ENCODE measurements at places on chromosomes 2 and 18.

- DNase-seq: no peak
Observed at GRCh38 chr18:53544917-53545316, 679.6 kb downstream of the MBD2 start.

- DNase-seq: no peak
Observed at GRCh38 chr2:24708537-24709152, 84.5 kb downstream of the PTRHD1 start.

DNA sequence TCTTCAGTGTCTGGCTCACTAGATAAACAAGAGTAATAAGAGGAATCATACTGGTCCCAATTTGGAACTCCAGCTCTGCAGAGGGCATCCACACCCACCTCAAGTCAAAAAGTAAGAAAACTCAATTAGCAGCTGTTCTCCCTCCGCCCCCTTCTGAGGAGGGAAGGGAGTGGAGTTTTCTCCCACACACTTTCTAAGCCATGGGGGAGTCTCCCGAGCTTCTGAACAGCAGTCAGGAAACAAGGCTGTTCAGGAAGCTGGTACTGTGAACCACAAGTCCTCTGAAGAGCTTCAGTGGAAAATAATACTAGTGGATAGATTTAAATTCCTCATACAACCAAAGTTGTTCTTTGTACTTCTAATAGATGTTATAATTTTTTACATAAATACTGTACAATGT is 32.9 kb upstream of the SPTBN1 start:
- no peak for DNase-seq

GRCh38 chr2:229733611-229734245 is 19.4 kb upstream of the DNER start:
- DNase-seq: no peak

GRCh38 chr2:127027715-127028114 is 79.2 kb downstream of the BIN1 start:
- DNase-seq: no peak

- no peak for DNase-seq
Observed at GRCh38 chr18:69808399-69808798, 139.3 kb downstream of the CD226 start.

DNA sequence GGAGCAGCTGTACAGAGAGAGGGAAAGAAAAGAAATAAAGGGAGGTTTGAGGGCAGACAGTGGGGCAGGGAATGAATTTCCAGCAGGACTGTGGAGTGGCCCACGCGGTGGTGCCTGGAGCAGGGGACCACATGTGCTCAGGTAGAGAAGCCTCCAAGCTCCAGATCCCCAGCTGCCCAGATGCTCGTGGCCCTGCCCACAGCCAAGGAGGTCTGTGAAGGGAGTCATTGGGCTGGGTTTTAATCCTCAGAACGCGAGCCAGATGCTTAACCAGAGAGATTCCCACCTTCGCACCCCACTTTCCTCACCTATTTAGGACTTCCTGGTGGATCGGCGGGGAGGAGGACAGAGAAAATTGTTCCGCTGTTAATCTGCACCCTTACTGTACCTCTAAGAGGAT is 369.4 kb downstream of the PARD3B start:
- DNase-seq: no peak

GRCh38 chr18:74582642-74583041 is 15.0 kb upstream of the ZNF407 start:
- DNase-seq: no peak

DNA sequence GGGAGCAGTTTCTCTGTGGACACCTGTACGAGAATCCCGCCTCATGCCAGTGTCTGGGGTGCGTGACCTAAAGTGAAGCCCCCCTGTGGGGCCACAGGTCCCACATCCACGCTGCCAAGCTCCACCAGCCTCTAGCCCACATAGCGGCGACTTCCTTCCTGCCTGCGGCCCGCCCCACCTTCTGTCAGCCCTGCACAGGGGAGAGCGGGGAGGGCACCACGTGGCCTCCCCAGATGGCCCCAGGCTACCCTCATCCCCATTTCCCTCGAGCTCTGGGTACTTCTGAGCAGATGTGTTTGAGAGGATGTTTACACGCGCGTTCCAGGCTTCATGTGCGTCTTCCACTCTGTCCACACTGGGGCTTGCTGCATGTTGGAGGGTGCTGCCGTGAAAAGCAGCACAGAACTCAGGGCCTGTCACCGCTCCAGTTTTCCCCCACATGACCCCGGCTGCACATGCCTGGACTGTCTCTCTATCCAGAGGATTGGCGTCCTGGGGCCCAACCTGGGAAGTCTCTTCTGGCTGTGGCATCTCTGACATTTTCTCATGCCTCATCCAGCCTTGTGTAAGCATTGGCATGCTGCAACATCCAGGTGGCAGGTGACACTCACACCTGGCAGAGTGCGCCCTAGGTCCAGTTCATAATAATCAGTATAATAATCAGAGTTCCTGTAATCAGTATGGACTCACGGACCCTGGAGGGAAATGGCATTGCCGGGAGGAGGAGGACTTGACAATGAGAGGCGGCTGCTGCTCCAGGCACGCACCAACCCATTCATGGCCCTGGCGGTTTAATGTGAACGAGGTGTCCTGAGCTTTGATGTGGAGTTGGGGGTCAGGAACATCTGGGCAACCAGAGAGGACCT is 146.3 kb upstream of the TWIST2 start:
- DNase-seq: peak; percentile 21

GRCh38 chr2:160906878-160907277 is 253.3 kb upstream of the TANK start:
- DNase-seq: no peak

- DNase-seq: no peak
Observed at GRCh38 chr2:148848146-148848545, 26.9 kb upstream of the KIF5C start.

- DNase-seq: no peak
Observed at GRCh38 chr18:58228176-58228575, 184.2 kb downstream of the NEDD4L start.

DNA sequence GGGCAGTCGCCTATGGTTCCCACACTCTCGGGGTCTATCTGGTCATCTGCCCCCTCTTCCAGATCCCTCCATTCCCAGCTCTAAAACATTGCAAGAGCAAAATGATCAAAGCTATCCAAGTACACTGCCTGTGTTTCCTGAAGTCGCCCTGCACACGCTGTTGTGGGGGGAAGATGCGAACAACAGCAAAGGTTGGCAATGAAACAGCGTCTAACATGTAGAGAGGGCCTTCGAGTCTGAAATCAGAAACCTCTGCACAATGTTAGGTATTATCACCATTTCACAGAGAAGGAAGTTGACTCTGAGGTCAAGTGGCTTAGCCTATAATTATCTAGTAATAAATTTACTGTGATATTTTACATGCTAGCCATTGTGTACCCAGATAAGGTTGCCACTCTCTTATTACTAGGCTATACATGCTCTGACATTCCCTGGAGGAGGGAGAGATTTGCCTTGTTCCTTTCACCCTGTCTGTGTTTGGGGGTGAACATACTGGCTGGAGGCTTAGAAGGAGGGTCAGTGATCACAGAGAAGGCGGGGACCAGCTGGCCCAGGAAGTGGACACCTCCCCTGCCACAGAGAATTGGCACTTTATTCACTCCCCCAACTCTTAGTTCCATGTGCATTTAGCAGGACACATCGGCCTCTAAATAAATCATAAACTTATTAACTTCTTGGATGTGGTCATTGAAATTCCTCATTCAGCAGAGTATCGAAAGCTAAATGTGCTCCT is 36.8 kb downstream of the KCTD1 start:
- DNase-seq: no peak

- no peak for DNase-seq
Observed at GRCh38 chr18:75869162-75869561, 441.7 kb upstream of the SMIM21 start.

DNA sequence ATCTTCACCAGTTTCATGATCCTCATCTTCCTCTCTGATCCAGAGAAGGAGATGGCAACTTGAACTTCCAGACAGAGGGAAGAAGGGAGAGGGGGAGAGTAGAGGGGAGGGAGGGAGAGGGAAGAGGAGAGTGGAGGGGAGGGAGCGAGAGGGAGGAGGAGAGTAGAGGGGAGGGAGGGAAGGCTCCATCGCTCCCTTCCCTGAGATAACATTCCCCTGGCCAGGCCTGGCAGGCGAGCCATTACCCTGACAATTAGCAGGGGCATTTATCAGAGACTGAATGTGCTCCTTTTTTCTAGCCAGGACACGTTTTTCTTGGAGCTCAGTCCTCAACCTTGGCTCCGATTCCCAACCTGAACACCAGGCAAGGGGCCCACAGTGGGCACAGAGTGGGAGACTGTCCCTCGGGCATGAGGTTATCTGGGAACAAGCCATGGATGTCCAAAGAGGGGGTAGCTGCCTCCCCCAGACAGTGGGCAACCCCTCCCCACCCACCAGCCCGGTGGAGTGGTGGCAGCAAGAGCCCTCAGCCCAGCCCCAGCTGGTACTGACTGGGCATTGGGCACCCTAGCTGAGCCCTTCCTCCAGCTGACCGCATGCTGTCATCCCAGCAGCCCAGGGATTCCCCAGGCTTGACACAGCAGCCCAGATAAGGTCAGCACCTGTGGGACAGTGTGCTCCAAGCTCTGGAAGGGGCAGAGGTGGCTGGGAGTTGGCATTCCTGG is 81.8 kb downstream of the TNS1 start:
- no peak for DNase-seq

DNA sequence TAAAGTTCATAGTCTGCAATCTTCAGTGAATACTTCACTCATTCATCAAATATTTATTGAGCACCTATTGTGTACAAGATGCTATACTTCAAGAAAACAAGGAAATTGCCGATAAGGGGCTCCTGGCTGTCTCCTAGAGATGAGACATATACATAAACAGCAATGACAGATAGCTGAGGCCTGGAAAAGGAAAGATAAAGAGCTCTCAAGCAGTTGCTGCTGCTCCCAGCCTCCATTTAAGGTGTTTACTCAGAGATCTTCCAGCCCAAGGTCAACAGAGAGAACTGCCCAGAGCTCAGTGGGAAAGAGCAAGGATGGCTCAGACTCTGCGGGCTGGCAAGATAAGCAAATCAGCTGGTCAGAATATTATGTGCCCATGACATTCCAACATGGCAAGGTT is 3.3 kb upstream of the SLC14A2 start:
- DNase-seq: no peak

DNA sequence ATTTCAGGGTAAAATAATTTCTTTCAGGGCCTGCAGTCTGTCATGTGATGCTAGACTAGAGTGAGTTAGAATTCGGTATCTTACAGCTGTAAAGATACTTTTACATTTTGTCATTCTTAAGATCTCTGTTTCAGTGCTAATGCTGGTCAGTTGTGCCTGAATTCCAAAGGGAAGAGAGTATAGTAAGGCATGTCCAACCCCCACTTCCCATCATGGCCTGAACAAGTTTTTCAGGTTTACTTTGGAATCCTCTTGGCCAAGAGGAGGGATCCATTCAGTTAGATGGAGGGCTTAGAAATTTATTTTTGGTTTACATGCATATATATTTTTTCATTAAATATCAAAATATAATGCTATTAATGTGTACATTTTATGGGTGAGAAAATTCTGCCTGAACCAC is 596.6 kb downstream of the XIRP2 start:
- no peak for DNase-seq
